ENCODE measurements at places on chromosomes 2 and 18.

- peak; percentile 78 for DNase-seq
Measured at GRCh38 chr2:173264603-173265366, 89.9 kb upstream of the CDCA7 start.

GRCh38 chr2:167475791-167476190 lies 587.5 kb downstream of the XIRP2 start:
- no peak for DNase-seq

DNA sequence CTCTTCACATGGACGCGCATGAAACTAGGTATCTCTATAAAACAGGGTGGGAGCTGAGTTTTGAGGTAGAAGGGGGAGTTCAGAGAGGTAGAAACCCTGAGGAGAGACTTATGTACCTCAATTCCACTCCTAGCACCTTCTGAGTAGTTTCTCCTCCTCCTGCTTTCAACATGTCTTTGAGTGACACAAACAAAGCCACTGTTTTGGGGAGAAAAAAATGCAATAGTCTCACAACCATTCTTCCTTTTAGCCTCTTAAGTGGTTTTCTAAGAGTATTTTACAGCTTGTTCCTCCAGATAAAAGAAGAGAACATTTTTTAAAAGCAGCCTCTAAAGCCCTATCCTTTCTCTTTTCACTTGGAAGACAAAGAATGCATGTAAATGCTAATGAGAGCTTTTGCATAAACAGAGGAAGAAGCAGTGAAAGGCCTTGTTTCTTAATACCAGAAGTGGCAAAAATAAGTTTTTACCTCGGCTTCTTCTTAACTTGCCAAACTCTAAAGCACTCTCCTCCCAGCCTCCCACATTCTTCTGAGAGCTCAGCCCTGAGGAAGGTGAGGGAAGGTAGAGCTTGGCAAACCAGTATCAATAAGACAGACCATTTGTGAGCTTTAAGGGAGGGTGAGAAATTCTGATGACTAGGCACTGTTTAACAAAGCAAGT lies 1304.4 kb upstream of the ACVR2A start:
- no peak for DNase-seq

DNA sequence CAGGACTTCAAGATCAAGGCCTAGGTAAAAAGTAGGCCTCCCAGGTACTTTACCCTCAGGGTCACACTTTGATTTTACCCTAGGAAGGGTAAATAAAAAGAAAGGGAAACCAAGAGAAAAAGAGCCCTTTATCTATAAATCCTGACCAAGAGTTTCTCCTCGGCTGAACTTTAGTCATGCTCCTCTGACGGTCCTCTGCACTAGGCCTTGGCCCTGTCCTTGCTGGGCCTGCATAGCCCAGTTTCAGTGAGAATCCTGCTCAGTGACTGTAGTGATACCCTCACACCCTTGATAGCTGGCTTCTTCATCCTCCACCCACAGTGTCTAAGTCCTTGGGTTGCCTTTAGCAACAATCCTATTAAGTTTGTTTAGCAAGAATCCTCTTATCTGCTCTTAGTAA lies 20.5 kb upstream of the ITSN2 start:
- DNase-seq, result no peak

DNA sequence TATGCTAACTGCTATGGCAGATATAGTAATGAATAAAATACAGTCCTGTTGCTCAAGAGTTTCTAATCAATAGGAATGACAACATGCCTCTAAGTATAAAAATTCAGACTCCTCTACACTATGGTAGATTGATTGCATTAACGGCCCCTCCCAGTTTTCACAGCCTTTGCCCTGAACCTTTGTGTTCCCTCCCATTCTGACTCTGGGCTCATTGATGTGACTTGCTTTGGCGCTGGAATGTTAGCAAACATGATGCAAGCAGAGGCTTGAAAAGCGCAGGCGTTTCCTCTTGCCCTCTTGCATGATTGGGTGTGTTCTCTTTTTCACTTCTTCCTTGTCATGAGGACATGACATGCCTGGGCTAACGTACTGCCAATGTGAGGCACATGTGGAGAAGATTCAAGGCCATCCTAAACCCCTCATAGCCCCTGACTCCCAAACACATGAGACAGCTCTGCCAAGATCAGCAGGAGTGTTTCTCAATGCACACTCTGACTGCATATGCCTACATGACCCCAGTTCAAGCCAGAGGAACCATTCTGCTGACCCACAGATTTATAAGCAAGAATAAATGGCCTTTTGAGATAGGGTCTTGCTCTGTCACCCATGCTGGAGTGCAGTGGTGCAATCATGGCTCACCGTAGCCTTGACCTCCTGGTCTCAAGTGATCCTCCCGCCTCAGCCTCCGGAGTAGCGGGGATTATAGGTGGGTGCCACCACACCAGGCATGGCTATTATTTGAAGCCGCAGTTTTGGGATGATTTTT lies 49.7 kb upstream of the CD28 start:
- peak; percentile 19 for DNase-seq

DNA sequence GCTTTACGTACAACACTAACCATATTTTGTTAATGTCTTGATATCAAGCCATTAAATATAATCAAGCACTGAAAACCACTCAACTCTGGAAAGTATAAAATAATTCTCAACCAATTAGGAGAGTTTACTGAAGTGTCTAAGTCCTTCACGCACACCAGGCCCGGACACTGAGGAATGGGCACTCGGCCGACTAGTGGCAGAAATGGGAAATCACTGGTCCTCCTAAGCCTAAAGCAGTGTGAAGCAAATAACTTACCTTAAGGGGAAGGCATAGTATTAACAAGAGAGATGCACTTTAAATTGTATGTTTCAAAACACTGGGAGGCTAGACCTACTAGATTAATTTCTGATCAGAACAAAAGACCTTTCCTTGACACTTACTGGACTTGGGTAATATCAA lies 45.7 kb downstream of the FAM210A start:
- peak; percentile 13 for DNase-seq

- no peak for DNase-seq
Measured at GRCh38 chr18:73577365-73577764, 570.3 kb downstream of the FBXO15 start.

DNA sequence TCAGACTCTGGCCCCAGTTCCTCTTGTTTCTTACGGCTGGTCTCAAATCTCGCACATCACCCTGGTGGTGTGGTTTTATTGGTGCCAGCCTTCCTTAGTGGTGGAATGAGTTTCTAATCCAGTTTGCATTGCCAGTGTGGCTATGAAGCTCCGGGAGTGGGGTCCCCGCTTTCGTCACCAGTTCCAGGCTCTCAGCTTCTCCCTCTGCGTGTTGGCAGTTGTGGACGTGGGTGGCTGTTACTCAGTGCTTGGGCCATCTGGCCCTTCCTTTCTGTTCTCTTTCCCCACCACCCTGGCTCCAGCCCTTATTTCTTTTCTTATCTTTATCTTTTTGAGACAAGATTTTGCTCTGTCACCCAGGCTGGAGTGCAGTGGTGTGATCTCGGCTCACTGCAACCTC lies 30.1 kb downstream of the EFR3B start:
- DNase-seq, result no peak

DNA sequence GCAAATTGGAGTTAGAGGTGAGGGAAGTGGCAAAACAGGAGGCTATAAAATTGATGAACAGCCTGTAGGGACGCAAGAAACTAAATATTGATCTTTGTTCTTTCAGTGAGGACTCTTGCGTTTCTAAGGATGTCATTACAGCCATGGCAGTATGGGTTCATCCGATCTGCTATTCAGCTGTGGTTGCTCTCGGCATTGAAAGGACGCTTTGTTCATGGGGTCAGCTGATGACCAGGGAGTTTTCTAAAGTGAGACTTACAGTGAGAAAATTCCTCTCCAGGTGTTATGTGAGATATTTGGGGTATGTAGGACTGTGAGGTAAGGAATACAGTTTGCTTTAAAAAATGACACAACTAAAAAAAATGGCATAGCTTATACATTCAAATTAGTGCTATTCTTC lies 52.7 kb upstream of the PELI1 start:
- DNase-seq, result no peak

GRCh38 chr2:66236816-66237802 lies 197.8 kb upstream of the MEIS1 start:
- DNase-seq, result no peak

- DNase-seq, result no peak
Measured at GRCh38 chr18:62964432-62964831, 249.1 kb downstream of the PHLPP1 start.

GRCh38 chr2:237305579-237305978 lies 108.4 kb downstream of the COL6A3 start:
- DNase-seq, result no peak

GRCh38 chr2:184890311-184890710 lies 292.0 kb downstream of the ZNF804A start:
- DNase-seq, result peak; percentile 8

- DNase-seq, result no peak
Measured at GRCh38 chr2:112864072-112864471, 27.5 kb upstream of the IL1B start.

DNA sequence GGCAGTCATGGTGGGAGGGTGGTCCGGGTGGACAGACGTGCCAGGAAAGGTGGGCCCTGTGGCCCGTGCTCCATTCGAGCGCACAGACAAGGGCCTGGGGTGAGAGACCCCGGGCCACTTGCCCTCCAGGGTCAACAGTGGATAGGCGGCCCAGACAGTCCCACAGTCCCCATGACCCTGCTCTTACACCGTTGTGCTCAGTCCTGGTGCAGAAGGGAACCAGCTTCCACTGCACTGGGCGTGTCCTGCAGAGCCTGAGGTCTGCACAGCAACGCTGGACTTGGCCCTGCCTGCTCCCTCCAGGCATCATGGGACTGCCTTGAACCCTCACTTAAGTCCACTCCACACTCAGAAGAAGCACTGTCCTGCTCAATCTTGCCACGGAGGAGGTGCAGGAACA lies 52.0 kb downstream of the PXDN start:
- no peak for DNase-seq

- DNase-seq, result peak; percentile 87
Measured at GRCh38 chr2:127128445-127128904, 21.5 kb upstream of the BIN1 start.

GRCh38 chr2:72330652-72331051 lies 183.0 kb upstream of the CYP26B1 start:
- DNase-seq, result no peak

- DNase-seq, result no peak
Measured at GRCh38 chr18:58993260-58993659, 128.6 kb downstream of the ZNF532 start.

DNA sequence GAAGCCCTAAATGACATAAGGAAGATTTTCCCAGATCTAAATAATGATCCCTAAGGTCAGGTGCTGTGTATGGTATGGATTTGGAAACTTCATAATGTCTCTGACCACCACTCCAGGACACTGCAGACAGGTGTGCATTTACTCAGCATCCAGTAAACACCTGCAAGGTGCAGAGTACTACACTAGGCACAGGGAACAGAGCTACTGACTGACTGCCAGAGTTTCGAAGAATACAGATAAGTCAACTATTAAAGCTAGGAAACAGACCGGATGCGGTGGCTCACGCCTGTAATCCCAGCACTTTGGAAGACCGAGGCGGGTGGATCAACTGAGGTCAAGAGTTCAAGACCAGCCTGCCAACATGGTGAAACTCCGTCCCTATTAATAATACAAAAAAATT lies 65.0 kb downstream of the ATP8B1 start:
- no peak for DNase-seq

DNA sequence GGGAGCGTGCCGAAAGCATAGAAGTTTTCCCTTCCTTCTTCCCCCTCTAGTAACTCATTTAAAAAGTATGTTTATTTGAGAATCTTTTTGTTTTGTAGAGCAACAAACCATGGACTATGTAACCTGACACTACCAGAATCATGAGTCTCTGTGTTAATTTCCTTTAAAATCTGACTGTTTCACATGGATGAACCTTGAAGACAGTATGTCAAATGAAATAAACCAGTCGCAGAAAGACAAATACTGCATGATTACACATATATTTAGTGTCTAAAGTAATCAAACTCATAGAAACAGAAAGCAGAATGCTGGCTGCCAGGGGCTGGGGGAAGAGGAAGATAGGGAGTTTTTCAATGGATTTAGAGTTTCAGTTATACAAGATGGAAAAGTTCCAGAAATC lies 32.3 kb downstream of the PTPN2 start:
- DNase-seq, result no peak

DNA sequence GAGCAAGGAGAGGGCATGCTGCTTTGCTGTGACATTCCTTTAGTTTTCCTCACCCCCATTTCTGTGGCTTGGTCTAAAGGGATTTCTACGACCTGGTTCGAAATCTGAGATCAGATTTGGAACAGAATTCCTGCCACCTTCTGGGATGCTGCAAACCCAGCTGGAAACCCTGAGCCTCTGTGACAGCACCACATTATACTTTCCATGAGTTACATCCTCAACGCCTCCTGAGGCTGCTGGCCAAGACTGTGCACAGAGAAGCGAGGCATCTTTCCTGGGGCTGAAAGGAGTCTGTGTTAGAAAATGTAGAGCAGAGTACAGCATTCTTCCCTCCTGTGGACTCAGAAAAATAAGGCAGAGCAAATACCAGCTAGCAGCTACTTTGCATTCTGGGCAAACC lies 138.1 kb upstream of the CHAC2 start:
- DNase-seq, result no peak

DNA sequence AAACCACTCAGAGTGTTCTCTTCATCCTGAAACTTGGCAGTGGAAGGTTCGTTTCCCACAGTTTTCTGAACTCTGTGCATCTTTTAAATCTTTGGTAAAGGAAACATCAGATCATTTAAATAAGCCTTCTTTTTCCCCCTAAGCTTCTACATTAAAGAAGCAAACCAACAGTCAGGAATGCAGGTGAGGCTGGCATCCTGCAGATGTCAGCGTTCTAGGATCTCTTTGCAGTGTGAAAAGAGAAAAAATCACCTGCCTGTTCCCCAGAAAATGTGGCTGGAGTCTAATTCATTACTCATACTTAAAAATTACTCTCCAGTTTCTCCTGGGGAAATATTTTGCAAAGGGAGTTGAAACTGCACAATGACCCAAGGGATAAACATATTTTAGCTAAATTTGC lies 64.5 kb upstream of the ZCCHC2 start:
- DNase-seq, result no peak

DNA sequence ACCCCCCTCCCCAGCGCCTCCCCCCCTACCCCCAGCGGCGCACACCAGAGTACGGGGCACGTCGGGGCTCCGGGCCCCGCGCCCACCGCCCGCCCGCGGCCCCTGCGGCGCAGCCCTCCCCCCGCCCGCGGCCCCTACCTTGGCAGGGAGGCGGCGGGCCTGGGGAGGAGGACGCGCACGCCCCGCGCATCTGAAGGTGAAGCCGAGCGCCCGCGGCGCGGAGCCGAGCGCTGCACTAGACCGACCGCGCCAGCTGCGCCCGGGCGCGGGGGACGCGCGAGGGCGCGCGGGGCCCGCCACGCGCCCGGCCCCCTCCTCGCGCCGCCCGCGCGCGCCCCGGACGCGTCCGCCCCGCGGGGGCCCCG lies at the start of gene ZNF516:
TSS of gene ZNF516 (minus strand) at position 237 of the 365 bp plus-strand sequence. CDS start 52,188 bp downstream, outside the sequence.
- DNase-seq, result peak; percentile 65

DNA sequence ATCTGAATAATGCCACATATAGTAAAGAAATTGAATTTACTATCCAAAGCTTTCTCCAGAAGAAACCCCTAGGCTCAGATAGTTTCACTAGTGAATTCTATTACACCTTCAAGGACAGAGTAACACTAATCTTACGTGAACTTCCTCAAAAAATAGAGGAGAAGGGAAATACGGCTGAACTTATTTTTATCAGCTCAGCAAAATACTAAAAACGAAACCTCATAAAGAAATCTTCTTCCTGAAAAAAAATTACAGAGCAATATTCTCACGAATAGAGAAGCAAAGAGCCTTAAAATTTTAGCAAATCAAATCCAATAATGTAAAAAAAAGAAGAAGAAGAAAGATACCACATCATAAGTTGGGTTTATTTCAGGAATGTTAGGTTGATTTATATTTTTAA lies 14.7 kb downstream of the CAPN13 start:
- no peak for DNase-seq
